ENCODE measurements at places on chromosomes 13 and 19.
A peak's percentile ranks its signal among the peaks of the same experiment; 100 is the strongest.

- no peak for DNase-seq
Measured at GRCh38 chr13:30676672-30677071, 58.7 kb upstream of the ALOX5AP start.

- DNase-seq = no peak
Measured at GRCh38 chr19:51410950-51411748, 6.3 kb downstream of the SIGLEC10 start.

DNA sequence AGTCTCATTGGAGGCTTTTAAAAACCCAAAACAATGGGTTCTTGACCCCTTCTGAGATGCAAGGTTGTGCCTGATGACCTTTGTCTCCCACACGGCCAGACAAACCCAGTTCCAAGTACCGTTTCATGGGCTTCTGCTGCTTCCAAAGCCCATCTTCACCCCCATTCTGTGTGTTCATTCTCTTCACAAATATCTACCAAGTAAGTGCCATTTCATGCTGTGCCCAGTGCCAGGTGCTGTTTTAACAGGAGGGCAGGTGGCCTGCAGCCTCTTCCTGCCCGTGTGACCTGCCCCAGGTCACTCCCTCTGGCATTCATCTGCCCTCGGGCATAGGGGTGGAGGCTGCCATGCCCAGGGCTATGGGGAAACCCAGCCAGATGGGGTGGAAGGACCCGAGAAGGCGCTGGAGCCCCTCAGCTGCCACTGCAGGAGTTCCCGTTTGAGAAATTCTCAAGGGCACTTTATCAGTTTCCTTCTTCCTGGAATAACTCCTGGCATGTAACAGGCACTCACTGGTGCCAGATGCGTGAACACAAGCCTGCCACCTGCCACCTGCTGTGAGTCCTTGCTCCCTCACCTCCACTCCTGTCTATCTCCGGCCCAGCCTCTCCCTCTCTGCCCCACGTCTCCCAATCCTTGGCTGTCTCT, 12.5 kb downstream of the CAPN12 start:
- no peak for DNase-seq

DNA sequence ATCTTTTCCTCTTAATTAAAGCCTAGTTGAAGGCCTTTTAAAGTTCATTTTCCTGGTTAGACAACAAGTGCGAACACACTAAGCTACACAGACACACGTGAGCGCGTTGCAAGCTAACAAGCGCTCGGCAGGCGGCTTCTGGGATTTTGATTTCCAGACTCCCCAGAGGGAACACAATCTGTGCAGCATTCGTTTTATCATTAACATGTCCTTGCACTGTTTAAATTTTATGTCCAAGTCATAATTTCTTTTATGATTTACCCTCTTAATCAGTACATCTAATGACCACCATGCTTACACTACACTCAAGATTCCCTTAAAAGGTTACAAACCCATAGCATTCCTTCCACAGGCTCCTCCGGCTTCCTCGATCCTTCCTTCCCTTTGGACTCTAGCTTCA, 16.8 kb downstream of the COL4A1 start:
- DNase-seq = no peak

- DNase-seq = no peak
Measured at GRCh38 chr19:6239401-6239844, 40.4 kb downstream of the MLLT1 start.

DNA sequence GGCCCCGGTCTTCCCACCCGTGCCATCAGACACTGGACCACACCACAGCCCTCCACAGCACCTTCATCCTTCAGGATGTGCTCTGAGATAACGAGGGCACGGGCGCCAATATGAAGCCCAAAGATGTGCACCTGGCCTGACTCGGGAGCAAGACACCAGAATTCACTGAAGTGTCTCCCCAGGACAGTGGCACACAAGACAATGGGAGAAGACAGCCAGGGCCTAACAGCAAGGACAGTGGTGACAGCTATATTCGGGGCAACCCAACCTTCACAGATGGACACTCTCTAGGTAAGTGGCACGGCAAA, 7.2 kb downstream of the DDX39A start:
- DNase-seq = no peak

- DNase-seq = peak; percentile 21
Measured at GRCh38 chr13:35891507-35892441, 239.4 kb downstream of the DCLK1 start.

GRCh38 chr19:18449552-18449951, 11.6 kb upstream of the ISYNA1 start:
- DNase-seq = no peak

DNA sequence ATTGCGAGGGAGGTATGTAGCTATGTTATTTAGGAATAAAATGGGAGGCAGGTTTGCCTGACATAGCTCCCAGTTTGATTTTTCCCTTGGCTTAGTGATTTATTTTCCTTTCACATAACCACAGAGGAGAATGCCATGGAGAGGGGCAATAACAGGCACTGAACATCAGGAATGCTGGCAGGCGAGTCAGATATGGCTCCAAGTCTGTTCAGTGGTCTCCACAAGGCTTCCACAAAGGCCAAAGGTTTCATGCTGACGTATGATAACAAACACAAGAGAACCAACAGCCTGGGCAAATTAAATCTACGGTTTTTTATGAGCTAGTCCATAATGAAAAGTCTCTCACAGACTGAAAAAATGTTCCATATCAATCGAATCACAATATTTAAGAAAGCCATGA, 66.7 kb downstream of the SUCLA2 start:
- no peak for DNase-seq

- DNase-seq = no peak
Measured at GRCh38 chr19:2653710-2654707, 48.5 kb downstream of the GNG7 start.

- DNase-seq = no peak
Measured at GRCh38 chr13:63643543-63643942, 2227.9 kb upstream of the PCDH20 start.

GRCh38 chr13:80469105-80469852, 128.4 kb upstream of the SPRY2 start:
- DNase-seq = no peak

- DNase-seq = no peak
Measured at GRCh38 chr13:101784313-101784712, 331.8 kb downstream of the ITGBL1 start.

DNA sequence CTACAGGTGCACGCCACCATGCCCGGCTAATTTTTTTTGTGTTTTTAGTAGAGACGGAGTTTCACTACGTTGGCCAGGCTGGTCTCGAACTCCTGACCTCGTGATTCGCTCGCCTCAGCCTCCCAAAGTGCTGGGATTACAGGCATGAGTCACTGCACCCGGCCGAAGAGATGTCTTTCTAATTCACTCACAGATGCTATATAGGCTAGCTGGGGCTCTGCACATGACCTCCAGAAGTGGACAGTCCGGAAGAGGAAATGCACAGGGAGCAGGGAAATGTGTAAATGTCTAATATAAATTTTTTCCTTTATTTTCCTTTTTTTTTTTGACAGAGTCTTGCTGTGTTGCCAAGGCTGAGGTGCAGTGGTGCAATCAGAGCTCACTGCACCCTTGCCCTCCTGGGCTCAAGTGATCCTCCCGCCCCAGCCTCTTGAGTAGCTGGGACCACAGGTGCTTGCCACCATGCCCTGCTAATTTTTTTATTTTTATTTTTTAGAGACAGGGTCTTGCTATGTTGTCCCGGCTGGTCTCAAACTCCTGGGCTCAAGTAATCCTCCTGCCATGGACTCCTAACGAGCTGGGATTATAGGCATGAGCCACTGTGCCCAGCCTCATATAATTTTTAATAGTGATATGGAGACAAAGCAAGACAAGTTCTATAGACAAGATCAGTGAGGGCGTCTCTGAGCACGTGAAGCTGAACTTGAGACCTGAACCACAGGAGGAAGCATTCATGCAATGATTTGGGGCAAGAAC, 8.4 kb downstream of the GIPC1 start:
- no peak for DNase-seq

GRCh38 chr13:67772807-67773453, 542.8 kb upstream of the PCDH9 start:
- no peak for DNase-seq

- no peak for DNase-seq
Measured at GRCh38 chr19:49116544-49116943, 2.4 kb downstream of the LIN7B start.

DNA sequence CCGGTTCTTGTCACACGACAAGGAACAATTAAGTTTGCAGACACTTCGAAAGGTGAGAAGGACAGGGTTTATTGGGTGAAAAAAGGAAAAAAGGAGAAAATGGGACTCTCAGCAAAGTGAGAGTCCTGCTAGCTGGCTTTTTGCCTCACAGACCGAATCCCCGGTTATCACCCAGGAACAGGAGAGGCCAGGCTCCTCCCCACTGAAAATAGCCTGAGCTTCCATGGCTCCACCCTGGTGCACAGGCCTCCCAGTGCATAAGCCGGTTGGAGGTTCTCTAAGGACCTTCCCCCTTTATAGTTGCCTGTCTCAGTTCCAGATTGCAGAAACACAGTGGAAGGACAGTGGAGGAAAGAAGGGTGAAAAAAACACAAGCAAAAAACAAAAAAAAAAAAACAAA, 571.7 kb downstream of the KCTD12 start:
- no peak for DNase-seq

GRCh38 chr13:47119575-47120235, 222.9 kb upstream of the HTR2A start:
- DNase-seq = no peak

DNA sequence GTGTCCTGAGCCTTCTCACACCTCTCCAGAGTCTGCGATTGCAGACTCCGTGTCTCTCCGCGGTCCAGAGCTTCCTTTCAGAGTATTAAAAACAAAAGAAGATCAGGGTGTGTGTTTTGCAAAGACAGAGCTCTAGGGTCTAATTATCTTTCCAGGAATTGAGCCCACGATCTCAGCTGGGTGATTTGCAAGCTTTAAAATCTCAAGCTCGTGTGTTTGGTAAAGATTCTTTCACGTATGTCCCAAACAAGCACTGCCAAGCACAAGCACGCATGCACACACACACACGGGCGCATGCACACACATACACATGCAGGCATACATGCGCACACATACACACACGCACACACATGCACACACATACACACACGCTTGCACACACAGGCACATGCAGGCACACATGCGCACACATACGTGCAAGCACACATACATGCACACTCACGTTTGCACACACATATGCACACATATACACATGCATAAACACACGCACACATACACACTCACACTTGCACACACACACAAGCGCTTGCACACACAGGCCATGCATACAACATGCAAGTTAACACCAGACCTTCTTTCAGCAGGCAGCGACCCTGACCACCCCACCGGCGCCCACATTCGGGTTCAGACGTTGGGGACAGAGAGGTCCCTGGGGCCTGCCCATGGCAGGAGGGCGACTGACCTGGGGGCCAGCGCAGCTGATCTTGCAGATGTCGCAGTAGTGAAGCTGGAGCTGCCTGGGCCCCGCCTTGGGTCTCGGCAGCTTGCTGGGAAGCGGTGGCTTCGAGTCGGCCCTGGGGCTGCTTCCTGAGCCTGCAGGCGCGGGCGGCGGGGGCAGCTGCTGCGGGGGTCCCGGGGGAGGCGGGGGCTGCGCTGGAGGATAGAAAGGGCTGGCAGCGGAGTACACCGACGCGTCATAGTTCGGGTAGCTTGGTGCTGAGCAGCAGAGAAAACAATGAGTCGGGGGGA, 37.9 kb downstream of the ZFR2 start:
- DNase-seq = no peak

DNA sequence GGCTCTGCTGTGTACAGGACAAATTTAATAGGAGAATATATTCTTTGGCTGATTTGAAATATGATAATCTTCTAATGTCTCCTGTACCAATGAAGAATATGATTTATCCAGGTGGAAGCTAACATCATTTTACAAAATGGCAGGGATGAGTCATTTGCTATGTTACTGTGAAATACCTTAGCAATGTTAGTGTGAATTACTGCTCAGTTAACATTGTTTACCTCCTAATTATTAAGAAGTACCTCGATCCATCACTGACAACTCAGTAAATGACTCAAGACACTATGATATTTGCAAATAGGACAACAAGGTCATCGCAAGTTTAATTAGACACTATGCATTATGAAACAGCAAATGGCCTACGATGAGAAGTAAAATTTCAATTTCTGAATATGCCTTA, 309.1 kb upstream of the EDNRB start:
- no peak for DNase-seq

DNA sequence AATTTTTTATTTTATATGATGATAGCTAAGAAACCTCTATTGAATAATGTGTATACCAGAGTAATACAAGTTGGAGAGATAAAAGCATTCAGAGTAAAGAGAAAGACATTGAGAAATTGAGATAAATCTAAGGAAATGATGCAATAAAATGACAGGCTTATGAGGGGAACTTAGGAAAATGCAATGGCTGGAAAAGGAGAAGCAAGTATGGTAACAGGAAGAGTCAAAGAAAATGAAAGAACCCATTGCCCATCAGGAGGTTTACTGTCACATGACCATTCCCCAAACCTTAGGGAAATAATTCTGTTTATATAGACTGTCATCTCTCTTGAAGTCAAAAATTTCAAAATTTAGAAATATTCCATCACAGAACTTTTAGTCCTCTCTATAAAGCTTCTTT, 808.0 kb upstream of the PRR20A start:
- DNase-seq = no peak

DNA sequence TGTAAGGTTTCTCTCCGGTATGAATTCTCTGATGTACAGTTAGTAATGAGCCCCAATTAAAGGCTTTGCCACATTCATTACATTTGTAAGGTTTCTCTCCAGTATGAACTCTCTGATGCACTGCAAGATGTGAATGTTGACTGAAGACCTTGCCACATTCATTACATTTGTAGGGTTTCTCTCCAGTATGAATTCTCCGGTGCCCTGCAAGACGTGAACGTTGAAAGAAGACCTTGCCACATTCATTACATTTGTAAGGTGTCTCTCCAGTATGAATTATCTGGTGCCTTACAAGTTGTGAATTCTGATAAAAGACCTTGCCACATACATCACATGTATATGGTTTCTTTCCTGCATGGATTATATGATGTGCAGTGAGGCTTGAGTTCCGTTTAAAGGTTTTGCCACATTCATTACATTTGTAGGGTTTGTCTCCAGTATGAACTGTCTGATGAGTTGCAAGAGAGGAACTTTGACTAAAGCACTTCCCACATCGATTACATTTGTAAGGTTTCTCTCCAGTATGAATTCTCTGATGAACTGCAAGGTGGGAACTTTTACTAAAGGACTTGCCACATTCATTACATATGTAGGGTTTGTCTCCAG, 17.7 kb upstream of the ZNF432 start:
- no peak for DNase-seq
